Activated T-helper 9 cell treated with anti-CD3 and anti-CD28 coated beads, Interleukin-2, amount 50 U/mL, for 16 hours (primary cell): ENCODE measurements at places on chromosomes 7 and 10.

DNA sequence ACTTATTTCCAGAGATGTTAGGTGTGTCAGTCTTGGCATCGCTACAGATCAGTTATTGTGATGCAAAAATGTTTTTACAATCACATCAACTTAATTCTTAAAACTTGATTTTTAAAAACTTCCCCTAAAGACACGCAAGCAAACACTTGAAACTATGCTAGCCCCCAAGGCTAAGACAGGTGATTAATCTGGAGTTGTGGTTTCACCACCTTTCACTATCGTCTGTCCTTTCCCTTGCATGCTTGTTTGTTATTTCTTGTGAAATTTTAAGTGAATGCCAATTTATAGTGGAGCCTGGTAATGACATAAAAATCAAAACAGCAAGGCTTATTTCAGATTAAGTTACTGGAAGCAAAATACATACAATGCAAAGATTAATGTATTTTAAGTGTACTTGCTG lies 70.4 kb downstream of the SLC35B4 start:
- no peak for DNase-seq

DNA sequence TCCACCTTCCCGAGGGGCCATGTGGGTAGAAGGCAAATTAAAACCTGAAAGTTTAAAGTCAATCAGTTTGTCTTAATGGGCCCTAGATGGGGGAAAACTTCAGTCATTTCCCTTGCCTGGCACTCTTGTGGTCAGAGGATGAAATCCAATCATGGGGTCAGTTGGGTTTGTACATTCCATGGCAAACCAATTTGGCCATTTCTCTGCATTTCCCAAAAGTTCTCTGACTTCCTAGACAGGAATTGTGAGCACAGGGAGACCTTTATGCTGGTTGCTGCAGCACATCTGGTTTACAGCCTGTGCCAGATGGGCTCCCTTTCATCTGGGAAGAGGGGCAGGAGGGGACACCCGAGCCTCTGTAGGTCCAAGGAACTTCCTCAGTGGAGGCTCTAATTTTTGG lies 113.0 kb downstream of the CYP26A1 start:
- DNase-seq, result no peak

DNA sequence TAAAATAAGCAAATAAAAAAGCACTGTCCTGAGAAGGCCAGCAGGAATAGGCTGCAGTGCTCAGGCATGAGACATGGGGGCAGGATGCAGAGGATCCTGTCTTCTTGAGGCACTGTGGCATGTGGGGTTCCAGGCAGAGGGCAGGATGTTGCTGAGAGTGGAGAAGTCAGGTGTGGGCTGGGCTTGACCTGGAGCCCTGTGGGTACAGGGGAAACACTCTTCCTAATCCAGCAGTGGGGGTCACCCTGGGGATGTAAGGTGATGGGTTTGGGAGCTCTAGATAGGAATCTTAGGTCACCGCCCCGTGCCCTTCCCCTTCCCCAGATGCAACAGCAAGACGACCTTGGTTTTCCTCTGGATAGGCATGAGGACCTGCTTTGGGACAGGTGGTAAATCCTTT lies 13.6 kb downstream of the SUMF2 start:
- no peak for DNase-seq

DNA sequence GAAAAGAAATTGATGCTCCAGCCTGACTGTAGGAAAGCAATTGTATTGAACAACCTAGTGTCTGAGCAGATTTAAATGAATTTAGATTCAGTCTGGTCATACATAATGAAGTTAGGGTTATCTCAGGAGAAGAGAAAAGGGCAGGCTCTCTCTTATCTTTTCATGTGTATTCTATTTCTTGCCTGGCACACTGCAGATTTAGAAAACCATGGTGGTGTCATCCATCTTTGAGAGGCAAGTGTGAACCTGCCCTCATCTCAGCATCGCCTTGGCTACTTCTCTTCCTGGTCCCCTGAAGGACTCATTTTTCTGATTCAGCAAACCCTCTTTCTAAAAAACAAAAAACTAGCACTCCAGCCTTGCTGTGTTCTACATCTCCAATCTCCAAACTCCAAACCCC lies 137.7 kb downstream of the LRRC4 start:
- DNase-seq, result no peak

- DNase-seq, result peak; percentile 80
Measured at GRCh38 chr7:584122-584465, 64.4 kb upstream of the PDGFA start.

- DNase-seq, result no peak
Measured at GRCh38 chr7:96786261-96786997, 76.8 kb upstream of the SEM1 start.

GRCh38 chr10:71555087-71555723 lies 158.5 kb downstream of the CDH23 start:
- DNase-seq, result no peak

GRCh38 chr10:103473261-103473671 lies 5.8 kb downstream of the CALHM3 start:
- DNase-seq, result no peak

GRCh38 chr10:125146791-125147579 lies 13.4 kb downstream of the CTBP2 start:
- no peak for DNase-seq

DNA sequence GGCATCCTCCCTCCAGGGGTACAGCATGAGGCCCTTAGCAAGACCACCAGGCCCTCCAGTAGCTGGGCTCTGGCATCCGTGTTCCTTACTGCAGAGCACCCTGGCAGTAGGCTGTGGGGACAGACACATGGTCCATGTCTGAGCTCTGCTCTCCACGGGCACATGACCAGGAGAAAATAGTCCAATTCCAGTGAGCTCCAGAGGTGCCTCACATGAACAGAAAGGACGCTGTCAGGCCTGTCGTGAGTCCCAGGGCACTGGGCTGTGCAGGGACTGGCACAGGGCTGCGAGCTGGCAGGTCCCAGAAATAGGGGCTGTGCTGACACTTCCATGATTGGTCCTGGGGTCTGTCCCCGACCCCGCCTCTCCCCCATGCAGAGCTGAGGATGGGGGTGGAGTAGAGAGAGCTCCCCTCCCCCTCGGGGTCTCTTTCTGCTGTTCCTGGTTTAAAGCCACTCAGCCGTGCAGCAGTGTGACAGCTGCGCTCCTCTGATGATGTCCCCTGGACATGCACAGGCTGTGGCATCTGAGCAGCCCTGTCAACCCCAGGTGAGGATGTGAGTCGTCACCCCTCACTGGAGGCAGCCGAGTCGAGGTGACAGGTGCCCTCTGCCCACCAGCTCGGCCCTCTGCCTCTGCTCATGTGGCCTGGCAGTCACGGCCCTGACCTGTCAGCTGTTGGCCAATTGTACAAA lies 25.2 kb upstream of the ZNF488 start:
- DNase-seq, result no peak

DNA sequence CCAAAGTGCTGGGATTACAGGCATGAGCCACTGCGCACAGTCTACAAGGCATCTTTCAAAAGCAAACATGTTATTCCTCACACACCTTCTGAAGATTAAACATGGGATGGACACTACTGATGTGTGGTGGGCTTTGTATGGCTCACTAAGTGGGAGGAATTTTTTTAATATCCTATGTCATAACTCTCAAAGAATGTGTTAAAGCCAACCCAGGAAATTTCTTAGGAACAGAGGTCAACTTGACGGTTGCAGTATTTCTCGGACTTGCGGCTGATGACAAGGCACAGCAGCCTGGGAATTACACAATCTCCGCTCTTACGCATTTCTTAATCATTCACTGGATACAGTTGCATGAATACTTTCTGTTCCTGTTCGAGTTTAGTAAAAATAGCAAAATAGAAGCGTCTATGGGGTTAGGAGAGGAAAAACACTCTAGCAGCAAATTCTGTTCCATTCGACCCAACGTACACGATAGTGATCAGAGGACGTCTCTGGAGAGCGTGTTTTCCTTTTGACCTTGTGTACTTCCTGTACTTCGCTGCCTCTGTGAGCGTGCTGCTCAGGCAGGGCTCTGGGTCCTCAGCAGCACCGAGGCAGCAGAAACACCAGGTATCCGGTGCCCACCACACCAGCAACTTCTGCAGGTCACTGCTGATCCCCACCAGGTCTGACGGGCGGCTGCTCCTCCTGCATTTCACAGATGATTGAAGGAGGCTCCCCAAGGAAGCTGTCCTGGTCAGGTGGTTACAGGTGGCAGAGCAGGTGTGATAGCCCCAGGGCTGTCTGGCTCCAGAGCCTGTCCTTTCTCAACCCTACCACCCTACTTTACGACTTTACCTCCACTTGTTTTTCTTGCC lies 26.4 kb upstream of the SRGN start:
- no peak for DNase-seq

DNA sequence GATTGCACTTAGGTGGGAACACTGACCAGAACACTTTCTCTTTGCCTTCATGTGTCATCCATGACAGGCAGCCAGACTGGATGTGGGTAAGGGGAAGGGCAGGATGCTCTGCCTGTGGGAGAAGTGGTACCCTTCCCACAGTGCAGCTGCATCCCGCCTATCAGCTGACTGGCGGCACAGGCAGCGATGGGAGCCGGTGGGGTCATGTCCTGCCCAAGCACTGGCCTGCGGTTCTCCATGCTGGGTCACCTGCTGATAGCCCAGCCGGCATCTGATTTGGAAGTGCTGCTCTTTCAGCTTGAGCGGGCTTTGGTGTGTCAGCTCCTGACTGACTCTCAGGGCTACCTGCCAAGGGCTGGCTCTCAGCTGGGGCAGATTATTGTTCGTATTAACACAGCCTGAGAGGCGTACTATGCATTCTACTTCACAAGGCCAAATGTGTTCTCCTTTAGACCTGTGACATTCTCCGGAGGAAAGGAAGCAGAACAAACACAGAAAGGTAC lies 105.2 kb upstream of the PDLIM1 start:
- no peak for DNase-seq

- no peak for DNase-seq
Measured at GRCh38 chr7:158924956-158925355, 68.6 kb downstream of the DYNC2I1 start.

GRCh38 chr7:151830121-151830830 lies 46.6 kb downstream of the PRKAG2 start:
- no peak for DNase-seq

DNA sequence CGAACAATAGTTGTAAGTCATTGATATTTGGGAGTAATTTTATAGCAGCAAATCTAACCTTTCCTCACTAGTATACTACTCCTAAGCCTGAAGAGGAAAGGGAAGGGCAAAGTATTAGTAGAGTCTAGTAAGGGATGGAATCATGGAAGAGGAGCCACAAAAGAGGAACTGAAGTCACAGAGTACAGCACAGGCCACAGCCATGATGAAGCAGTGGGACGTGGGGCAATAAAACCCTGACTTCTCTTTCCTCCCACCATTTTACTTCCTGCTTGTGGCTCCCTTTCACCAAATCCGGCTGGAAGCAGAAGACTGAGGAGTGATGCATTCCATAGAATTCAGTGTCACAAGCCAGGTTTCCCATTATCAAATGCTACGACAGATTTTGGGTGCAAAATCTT lies 58.7 kb downstream of the CABCOCO1 start:
- no peak for DNase-seq

DNA sequence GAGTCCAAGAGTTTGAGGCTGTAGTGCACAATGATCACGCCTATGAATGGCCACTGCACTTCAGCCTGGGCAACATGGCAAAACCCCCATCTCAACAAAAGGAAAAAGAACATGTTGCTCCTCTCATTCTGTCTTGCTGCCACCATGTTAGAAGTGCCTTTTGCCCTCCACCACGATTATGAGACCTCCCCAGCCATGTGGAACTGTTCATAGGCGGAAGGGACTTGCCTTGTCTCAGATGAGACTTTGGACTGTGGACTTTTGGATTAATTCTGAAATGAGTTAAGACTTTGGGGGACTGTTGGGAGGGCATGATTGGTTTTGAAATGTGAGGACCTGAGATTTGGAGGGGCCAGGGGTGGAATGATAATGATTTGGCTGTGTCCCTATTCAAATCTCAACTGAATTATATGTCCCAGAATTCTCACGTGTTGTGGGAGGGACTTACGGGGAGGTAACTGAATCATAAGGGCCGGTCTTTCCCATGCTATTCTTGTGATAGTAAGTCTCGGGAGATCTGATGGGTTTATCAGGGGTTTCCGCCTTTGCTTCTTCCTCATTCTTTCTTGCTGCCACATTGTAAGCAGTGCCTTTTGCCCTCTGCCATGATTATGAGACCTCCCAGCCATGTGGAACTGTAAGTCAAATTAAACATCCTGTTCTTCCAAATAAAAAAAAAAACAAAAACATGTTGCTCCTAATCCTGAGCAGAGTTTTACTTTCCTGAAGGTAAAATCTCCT lies 22.3 kb downstream of the DLG5 start:
- DNase-seq, result no peak

- no peak for DNase-seq
Measured at GRCh38 chr7:85039196-85039923, 147.5 kb downstream of the SEMA3D start.

GRCh38 chr7:39733881-39734632 lies 110.7 kb downstream of the RALA start:
- no peak for DNase-seq

- DNase-seq, result no peak
Measured at GRCh38 chr7:148906707-148907498, 22.8 kb upstream of the EZH2 start.

GRCh38 chr7:101714097-101714496 lies 85.0 kb upstream of the MYL10 start:
- DNase-seq, result no peak

DNA sequence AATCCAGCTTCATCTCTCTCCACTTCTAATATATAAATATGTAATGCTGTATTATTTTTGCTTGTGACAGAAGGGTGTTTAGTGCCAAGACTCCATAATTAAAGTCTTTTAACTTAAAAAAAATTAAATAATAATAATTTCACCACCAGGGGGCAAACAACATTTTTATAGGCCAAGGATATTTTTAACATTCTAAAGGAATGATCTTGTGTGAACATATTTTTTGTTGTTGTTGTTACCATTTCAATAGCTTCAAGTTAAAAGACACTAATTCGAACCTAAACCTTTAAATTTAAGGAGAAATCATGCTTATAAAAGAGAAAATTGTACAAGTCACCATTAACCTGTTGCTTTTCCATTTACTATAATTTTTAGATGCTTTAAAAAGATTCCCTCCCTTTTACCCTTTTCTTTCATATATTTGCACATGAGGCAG lies 7.5 kb upstream of the DNAJC1 start:
- DNase-seq, result no peak

- no peak for DNase-seq
Measured at GRCh38 chr10:48705401-48705938, 20.8 kb downstream of the WDFY4 start.

GRCh38 chr10:70843333-70843732 lies 27.6 kb downstream of the SGPL1 start:
- no peak for DNase-seq

GRCh38 chr10:62654966-62655336 lies 149.6 kb upstream of the ADO start:
- DNase-seq, result no peak

DNA sequence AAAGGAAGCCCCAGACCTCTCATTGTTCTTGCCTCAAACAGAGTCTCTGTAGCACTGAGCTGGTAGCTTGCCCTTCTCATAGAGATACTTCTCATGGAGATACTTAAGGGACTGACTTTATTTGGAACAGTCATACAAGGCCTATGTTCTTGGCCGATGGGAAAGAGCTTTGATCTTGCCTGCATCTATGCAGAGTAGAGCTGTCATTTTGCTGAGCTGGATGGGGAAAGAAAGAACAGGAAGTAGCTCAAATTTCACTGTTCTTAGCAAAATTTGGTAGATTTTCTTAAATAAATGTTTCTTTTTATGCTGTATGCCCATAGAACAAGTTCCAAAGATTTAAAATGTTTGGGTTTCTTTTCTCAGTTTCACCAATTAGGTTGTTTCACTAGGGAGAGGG lies 119.3 kb upstream of the SEC61G start:
- DNase-seq, result no peak
